ENCODE measurements at places on chromosomes 6 and 20.
A peak's percentile ranks its signal among the peaks of the same experiment; 100 is the strongest.

GRCh38 chr20:49666911-49667310, 46.8 kb downstream of the B4GALT5 start:
- no peak for DNase-seq

DNA sequence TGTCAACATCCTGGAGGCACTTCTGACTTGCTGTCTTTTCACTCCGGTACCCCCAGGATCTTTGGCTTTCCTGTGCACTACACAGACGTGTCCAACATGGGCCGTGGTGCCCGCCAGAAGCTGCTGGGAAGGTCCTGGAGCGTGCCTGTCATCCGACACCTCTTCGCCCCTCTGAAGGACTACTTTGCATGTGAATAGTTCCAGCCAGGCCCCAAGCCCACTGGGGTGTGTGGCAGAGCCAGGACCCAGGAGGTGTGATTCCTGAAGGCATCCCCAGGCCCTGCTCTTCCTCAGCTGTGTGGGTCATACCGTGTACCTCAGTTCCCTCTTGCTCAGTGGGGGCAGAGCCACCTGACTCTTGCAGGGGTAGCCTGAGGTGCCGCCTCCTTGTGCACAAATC, 12.0 kb upstream of the MAPRE1 start:
- DNase-seq, result no peak

DNA sequence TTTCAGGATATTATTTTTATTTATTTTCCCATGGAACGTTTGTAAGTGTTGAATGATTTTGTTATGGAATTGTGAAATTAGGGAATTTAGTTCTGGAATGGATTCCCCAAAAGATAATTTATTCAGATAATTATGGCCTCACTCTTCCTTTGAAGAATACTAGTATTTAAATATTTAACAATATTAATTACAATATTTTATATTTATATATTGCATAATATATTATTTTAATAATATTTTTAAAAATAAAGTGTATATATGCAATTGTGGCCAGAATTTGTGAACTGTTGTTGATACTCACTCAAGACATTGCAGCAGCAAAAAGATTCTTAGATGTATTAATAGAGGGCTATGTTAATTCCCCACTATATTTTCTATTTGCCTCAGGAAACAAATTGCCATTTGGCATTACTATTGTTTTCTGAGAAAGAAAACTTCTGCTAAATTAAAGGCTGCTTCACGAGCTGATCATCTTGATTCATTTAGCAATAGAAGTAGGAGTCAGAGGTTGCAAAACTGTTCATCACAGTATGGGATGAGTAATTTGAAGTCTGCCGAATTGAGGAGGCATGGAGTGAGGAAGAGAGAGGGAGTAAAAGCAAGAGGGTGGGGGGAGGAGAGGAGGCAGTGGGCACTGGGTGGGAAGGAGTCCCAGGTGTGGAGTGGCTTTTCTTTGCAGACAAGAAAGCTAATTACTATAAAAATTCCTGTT, 729.2 kb downstream of the DHX35 start:
- peak; percentile 25 for DNase-seq

DNA sequence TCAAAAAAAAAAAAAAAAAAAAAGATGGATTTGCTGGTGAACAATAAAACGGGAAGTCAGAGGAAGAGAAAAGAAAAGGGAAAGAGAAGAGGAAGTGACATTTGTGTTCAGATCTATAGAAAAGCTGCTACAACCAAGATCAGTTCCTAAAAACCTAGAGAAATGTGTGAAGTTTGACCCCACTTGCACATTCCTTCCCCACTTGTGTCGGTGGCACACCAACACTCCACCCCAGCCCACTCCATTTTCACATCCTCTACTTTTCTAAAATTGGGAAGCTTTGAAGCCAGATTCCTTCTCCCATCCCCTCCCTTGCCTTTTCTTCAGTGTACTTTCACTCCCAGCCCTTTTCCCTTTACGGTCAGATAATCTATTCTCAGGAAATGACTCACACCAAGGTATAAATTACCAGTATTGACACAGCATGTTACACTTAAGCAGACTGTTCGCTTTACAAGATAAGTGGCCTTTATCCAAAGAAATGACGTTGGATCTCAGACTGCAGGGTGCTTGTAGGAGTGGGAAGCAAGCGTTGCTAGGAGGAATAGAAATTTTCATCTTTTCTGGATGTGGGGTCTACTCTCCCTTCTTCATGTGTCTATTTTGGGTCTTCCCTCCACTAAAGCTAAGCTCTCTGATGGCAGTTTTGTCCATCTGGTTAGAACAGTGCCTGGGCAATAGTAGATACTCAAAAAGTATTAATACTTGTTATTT, 92.5 kb upstream of the ADGRF1 start:
- DNase-seq, result peak; percentile 96

DNA sequence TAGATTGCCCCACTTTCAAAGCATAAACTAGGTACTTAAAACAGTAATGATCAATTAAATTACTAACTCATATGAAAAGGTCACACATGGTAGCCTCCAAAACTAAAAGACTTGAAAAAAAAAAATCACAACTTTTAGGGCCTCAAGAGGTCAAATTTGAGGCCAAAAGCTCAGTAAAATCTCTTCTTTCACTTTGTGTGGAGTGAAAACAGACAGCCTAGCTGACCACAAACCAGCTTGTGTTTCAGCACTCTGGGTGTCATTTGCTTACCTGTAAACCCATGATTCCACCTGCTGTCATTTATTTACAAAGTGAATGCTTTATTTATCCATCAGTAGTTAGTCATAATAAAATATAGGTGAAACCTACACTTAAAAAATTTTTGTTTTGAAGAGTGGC, 34.0 kb downstream of the GNAS start:
- DNase-seq, result no peak

DNA sequence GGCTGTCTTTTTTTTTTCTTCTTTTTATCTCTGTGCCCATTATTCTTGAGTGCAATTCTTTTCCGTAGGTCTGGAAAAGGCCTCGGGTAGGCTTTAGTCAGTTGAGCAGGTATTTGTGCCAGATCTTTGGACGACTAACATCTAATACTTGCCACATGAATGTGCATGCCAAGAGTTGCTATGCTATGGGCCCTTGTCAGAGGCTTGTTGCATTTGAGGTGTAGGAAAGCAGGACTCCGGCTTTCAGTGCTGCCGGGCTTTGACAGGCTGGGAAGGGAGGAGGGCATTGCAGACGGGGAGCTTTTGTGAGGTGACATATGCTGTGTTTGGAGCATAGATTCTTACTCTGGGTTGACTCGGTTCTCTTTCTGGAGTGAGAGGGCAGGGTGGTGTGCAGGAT, 10.2 kb downstream of the LRRC1 start:
- DNase-seq, result no peak

DNA sequence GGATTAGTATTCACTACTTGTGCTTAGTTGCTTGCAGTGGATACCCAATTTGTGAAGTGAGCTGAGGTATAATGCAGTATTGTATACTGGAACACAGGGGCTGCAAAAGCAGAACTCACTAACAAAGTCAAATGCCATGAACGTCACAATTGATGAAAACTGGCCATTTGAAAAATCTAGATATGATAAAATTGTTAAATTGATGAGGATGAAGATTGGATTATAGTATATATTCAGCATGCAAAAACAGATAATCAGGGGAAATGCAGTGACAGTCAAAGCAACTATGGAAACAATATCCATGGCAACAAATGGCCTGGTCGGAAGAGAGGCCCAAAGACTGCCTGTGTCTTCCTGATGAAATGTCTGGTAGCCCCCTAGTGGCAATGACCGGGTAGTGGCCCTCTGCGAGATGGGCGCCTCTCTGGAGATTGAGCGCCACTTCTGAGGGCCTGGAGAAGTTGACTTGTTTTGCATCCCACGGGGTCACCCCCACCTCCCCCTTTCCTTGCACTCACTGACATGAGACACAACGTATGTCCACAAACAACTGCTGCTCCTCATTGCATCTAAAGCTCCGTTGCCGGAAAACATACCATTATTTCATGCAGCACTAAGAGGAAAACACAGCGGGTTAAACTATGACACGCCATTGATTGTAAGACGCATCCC, 43.6 kb downstream of the C6orf15 start:
- DNase-seq, result peak; percentile 79

- DNase-seq, result no peak
Observed at GRCh38 chr20:35279040-35279439, 1.1 kb upstream of the MMP24OS start.
